ENCODE measurements at places on chromosomes 7 and 10.
A peak's percentile ranks its signal among the peaks of the same experiment; 100 is the strongest.

DNA sequence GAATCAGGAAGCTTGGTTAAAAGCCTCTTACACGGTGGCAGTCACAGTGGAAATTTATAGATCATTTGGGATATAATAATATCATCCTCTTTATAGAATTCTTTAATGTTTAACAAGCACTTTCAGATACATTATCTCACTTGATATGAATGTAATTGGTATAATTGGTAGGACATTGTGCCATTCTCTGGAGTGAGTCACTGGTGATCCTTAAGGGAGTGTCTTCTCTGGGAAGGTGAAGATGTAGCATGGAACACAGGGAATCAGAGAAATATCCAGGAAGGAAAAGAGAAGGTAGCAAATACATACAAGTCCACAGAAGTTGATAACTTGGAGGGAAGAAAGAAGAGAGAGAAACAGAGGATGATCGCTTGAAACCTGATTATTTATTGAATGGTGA, 9.8 kb downstream of the PTPRZ1 start:
- DNase-seq: no peak

- no peak for DNase-seq
Measured at GRCh38 chr7:99693427-99694200, 13.8 kb upstream of the CYP3A5 start.

- no peak for DNase-seq
Measured at GRCh38 chr10:109029870-109030269, 893.4 kb downstream of the XPNPEP1 start.

DNA sequence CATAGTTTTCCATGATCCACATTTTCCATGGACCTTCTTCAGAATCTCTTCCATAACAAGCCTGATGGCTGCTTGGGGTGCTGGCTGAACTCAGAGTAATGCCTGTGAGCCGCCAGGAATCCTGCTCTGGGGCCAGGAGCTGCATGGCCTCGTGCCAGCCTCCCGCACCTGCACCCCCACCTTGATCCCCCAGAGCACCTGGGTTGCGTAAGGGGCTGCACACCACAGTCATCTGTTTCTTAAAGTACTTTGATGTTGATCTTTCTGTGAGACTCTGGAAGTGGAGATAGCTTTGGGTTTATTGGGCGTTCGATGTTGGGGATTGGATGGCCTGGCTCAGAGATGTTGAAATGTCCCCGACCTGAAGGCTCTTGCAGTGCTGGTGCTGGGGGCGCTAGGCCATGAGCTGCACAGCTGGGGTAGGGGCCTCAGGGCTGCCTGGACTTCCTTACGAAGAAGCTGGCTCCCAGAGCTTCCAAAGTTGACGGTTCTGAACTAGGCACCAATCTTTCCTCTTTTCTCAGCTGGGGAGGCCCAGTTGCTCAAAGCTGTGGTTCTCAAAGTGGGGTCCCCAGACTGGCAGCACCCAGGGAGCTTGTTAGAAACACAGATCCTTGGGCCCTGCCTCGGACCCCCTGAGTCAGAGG, 534.0 kb downstream of the DNAJB6 start:
- DNase-seq: peak; percentile 47

DNA sequence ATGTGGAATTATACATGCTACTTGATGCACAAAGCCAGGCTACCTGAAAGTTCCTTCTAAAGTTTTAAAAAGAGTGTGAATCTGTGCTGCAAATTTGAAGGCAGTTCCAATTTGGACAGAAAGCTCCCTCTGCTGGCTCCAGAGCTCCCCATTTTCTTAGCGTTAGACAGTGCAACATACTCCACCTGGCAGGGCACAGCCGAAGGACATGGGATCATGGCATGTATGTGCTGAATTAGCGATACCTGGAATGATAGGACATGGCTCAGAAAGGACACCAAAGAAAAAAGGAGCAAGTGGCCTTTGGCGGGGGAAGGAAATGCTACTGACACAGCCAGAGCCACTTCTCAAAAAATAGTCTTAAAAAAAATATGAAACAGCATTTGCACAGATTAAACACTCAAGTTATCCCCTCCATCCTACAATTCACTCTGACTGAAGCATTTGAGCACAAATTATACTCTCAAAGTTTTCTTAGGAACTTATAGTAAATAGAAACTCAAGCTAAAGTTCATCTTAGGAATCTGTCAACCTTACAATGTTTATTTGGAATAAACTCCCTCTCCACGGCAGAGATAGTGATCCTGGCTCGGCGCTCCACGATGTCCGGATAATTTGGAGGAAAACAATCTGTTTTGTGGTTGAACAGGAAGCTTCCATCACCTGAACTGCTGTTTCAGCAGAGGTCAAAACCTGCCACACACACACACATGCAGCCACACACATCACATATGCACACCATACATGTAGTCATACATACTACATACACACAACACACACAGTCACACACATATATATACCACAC, 80.0 kb downstream of the C7orf25 start:
- peak; percentile 31 for DNase-seq

DNA sequence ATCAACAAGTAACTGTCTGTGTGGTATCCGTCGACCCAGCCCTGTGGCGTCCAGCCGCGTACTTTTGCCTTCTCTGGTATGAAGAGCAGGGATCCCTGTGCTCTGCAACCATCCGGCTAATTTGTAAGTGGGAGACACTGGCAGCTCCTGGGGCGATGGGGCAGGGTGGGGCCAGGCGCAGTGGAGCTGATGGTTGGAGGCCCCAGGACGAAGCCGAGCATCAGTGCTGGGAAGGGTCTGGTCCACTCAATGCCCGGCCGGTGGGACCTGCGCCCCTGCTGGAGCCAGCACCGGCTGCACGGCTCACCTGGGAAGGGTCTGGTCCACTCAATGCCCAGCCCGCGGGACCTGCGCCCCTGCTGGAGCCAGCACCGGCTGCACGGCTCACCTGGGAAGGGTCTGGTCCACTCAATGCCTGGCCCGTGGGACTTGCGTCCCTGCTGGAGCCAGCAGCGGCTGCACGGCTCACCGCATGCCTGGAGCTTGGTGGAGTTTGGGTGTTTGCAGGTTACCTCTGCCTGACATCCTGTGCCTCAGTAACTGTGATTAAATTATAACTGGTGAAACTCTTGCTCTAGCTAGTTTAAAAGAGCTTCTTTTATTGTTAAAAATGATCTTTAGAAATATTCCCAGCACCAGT, 96.1 kb downstream of the NKX6-2 start:
- peak; percentile 29 for DNase-seq

- no peak for DNase-seq
Measured at GRCh38 chr7:131026297-131027000, 292.4 kb upstream of the KLF14 start.

GRCh38 chr7:144776447-144776846, 59.4 kb downstream of the TPK1 start:
- no peak for DNase-seq

DNA sequence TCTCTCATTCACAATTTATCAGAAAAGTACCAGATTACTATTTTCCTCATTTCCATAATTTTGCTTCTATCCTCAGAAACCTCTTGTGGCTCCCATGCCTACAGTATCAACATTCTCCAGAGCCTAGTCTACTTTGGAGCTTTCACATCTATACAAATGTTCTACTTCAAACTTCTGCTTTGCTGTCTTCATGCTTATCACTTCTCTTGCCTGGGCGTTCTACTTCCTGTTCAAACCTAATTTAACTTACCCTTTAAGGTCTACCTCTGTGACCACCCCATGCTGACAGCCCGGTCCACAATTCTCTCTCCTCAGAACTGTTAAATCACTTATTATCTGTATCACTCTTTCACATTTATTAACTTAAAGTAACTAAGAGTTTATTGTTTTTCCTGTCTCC, 6.1 kb upstream of the PTPN12 start:
- no peak for DNase-seq

DNA sequence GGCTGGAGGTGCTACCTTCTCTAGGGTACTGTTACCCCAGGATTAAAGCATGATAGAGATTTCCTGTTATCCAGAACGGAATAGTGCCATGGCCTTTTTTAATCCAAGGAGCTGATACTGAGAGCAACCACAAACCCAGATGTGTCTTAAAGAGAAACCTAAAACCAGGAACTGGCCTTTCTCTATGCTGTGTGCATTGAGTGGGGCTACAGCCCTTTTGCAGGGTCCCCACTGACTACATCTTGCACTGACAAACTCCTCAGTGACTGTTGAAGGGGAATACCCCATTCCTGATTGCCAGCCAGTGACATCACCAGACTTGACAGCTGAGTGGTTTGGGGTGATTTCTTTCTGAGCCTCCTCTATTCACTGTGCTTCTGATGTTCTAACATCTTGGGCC, 81.9 kb upstream of the CAPZA2 start:
- no peak for DNase-seq

DNA sequence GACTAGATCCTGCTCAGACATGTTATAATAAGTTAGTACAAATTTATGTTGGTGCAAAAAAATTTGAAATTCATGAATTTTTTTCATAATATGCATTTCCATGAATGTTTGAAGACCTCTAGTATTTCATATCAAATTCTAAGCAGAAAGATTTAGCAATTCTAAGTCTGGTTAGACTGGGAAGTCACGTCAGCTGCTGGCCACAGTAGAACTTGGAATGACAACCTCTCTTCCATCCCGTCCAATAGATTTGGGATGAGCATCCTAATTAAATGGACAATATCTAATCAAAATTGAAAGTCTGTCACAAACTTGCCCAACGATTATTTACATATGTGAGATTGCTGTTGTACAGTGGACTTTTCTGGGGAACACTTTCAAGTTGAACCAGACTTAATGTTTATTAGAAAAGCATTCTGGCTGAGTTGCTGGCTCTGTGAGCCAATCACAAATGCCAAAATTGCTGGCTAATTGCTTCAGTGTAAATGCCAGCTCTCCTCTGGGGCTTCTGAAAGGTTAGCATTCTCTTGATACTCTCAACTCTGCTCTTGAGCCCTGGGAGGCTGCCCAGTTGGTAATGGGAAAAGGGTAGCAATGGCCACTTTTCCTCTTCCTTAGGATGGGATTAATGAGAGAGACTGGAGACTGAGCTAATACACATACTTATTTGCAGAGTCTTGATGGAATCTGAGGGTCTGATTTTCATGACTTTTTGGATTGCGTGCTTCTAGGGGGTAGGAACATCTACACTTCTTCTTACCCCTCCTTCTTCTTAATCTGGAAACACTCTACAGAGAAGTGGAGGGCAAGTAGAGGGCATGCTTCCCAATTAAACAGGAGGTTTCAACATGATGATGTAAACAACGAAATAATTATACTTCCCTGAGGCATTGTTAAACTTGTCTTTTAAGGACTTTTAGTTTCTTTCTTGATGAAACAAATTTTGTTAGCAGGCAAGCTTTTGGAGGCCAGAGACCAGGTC, 253.5 kb downstream of the BAMBI start:
- peak; percentile 82 for DNase-seq
